D721Med (cell line): ENCODE measurements at places on chromosomes 6 and 20.

DNA sequence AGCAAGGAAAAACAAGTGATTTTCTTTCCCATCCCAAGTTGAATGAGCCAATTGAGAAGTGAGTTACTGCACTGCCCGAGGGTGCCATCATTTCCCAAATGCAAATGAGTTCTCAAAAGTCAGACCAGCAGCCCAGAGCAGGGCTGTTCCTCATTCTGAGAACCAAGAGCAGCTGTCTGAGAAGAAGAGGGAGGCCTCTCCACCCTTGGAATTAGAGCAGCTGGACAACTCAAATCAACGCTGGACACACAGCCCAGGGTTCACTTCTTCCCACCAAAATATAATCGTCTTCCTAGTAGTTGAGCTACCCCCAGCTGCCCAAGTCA lies 4.6 kb upstream of the PREX1 start:
- no peak for DNase-seq

DNA sequence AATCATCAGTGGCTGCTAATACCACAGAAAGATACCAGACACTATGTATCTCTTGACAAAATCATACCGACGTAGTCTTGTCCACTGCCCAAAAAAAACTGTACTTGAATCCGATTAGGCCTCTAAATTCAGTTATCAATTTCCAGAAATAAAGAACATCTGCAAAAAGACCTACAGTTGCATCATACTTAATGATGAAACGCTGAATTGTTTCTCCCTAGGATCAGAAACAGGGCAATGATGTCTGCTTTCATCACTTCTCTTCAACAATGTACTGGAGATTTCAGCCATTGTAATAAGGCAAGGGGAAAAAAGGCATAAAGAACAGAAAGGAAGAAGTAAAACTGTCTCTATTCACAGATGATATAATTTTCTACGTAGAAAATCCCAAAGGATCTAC lies 152.0 kb downstream of the TASP1 start:
- DNase-seq = no peak

DNA sequence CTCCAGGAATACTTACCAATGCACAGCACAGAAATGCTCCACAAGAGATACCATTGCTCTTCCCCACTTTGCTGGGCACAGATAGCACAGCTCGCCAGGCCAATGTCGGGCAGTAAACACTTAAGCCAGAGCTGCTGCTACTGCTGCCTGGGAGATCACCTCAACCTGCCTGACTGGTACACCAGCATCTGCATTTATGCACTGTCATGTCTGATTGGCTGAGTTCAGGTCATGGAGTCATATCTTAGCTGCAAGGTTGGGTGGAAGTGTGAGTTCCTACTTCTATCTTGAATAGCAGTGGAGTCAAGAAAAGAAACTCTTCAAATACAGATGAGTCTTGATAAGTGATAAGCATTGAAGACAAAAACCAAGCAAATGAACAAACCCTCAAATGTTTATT lies 10.9 kb upstream of the ADGRF4 start:
- DNase-seq = no peak

GRCh38 chr6:118356686-118357085 lies 191.4 kb upstream of the PLN start:
- DNase-seq = no peak

GRCh38 chr6:73980096-73980495 lies 284.1 kb downstream of the CD109 start:
- DNase-seq = no peak

GRCh38 chr6:107870381-107870780 lies 46.3 kb upstream of the SCML4 start:
- no peak for DNase-seq

- DNase-seq = no peak
These were observed 32.2 kb downstream of the MRAP2 start for GRCh38 chr6:84065693-84066290.

DNA sequence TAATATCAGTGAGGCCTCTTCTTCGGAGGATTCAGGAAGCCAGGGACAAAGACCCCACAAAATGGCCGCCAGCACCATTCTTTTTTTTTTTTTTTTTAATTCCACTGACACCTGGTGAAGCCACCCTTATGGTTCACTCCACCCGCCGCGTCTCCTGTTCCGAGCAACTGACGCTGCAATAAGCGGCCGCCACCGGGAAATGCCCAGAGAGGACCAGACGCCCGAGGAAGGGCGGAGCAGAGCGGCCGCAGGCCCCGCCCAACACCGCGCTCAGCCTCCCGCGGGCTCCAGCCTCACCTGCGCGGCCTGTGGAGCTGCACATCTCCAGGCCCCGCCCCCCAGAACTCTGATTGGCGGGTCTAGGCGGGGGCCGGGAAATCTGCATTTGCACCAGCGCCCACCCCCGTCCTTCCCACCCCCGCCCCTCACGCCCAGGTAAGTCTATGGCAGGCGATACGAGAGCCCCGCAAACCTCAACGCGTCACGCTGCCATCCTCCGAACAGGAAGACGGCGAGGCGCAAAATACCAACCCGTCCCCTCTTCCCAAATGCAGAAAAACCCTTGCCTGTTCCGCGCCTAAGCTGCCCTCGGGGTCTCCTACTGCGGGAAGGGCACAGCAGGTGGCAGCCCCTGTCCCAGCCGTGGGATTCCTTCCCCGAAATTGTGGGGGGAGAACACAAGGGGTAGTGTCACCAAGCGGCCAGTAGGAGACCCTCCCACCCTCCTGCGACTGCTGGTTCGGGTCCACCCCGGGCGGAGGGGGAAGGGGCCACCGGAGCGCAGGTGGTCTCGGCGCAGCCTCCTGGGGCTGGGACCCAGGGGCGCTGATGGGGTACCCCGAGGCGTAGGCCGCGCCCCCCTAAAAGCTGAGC lies 960 bp downstream of the ATP9A start:
- DNase-seq = peak; percentile 63

DNA sequence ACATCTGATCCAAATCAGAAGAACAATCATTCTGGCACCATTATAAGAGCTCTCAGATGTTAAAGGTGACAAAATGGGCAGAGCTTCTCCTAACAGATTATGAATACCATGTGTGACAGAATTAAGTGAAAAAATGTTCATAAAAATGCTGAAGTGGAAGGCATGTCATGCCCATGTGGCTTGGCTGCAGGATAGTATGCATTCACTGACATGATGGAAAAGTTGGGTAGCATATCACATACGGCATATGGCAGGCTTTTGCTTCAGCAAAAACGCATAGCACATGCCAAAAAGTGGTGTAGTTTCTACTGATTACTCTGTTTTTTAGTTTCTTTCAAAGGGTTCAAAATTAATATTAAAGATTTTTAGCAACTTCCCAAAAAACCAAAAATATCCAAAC lies 731.5 kb upstream of the EPHA7 start:
- no peak for DNase-seq

DNA sequence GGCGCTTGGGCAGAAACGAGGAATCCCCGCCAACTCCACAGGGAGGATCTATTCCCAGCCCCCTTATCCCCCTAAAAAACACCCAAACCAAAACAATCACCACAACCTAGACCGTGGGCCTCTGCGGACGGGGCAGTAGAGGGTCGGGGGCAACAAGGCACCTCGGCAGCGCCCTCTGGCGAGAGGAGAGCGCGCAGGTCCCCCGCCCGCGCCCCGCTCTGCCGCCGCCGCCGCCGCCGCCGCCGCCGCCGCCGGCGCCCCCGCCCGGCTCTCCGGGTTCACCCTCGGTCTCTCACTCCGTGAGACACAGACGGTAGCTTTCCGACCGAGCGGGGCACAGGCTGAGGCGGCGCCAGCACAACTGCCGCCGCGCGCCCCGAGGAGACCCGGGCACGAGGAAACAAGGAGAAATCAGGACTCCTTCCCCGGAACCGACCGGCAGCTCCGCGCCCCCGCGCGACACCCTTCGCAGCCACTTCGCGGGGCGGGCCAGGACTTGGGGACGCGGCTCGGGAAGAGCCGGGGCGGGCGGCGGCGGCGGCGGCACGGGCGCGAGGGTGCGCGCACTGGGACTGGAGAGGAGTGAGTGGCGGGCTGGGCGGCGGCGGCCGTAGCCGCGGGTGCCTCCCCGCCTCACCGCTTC lies at the start of gene SLC35F1:
TSS of gene SLC35F1 (plus strand) at position 307 of the 643 bp plus-strand sequence.
- no peak for DNase-seq

DNA sequence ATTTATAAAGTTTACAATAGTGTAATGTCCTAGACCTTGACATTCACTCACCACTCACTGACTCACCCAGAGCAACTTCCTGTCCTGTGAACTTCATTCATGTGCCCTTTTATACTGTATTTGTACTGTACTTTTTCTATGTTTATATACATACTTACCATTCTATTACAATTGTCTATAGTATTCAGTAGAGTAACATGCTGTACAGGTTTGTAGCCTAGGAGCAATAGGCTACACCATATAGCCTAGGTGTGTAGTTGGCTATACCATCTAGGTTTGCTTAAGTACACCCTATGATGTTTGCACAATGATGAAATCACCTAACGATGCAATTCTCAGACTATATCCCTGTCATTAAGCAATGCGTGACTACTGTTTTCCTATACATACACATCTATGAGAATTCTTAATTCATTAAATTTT lies 17.5 kb downstream of the EDEM2 start:
- no peak for DNase-seq

DNA sequence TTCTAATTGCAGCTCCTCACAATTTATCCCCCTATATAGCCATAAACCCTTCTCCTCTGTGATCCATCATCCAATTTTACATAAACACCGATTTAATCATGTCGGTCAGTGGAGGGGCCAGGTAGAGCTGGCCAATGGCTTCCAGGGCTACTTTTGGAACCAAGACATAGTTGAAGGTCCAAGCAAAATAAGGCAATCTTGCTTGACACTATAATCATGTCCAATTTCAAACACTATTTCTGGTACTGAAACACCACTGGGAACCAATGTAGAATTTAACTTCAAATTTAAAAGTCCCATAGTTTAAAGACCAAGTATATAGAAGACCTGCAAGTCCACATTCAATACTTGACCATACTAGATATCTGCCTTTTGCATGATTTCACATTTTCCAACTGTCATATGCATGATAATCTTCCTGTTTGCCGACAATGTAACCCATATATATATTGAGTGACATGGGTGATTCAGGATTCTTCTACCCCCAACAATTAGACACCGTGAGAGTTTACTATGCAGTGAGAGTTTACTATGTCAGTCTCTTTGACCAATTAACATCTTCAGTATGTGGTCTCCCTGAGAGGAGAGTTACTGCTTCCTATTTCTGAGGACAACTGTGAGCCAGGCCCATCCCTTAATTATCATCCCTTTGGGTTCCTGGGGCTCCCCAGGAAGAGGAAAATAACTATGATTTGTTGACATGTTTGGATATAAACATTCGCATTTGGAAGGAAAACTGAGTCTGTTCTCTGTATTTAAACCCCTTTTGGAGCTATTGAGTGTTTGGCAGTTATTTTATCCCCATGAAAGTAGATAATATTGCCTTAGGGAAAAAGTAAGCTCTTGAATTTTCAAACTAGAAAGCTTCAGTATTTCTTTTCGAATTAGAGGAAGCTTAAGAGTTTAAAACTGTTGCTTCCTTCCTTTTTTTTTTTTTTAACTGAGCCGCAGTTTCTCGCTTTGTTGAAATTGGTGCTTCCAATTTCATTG lies 31.8 kb downstream of the SAMD3 start:
- no peak for DNase-seq

GRCh38 chr20:33076662-33077372 lies 2.6 kb upstream of the BPIFB4 start:
- DNase-seq = no peak

DNA sequence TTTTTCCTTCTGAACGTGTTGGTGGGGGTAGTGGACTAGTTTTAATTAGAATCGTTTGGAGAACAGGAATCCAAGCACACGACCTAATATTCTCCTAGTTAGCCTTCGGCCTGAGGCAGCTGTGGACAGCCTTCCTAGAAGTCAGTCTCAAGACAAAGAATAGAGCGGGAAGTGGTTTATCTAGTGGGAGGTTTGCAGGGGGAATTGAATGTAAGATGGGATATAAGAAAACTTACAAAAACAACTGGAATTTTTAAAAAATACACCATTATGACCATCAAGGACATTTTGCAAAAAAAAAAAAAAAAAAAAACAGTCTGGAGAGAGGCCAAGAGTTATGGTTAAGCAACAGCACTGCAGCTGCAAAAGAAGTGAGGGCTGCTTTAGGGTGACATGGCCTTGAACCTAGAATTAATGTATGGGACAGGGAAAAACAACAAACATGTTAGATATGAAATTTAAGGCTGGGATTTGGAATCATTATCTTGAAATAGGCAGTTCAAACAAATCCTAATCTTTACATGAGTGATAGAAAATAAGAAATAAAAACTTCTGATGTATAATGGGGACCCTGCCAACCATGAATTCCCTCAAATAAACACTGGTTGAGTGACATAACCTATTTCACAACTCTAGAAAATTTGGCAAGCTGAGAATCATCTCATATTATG lies 40.2 kb downstream of the PLAGL1 start:
- no peak for DNase-seq

- no peak for DNase-seq
These were observed 30.1 kb downstream of the PHF20 start for GRCh38 chr20:35801865-35802264.

GRCh38 chr6:140236732-140237131 lies 862.3 kb upstream of the CITED2 start:
- no peak for DNase-seq

GRCh38 chr6:156352861-156353260 lies 424.3 kb upstream of the ARID1B start:
- DNase-seq = no peak

DNA sequence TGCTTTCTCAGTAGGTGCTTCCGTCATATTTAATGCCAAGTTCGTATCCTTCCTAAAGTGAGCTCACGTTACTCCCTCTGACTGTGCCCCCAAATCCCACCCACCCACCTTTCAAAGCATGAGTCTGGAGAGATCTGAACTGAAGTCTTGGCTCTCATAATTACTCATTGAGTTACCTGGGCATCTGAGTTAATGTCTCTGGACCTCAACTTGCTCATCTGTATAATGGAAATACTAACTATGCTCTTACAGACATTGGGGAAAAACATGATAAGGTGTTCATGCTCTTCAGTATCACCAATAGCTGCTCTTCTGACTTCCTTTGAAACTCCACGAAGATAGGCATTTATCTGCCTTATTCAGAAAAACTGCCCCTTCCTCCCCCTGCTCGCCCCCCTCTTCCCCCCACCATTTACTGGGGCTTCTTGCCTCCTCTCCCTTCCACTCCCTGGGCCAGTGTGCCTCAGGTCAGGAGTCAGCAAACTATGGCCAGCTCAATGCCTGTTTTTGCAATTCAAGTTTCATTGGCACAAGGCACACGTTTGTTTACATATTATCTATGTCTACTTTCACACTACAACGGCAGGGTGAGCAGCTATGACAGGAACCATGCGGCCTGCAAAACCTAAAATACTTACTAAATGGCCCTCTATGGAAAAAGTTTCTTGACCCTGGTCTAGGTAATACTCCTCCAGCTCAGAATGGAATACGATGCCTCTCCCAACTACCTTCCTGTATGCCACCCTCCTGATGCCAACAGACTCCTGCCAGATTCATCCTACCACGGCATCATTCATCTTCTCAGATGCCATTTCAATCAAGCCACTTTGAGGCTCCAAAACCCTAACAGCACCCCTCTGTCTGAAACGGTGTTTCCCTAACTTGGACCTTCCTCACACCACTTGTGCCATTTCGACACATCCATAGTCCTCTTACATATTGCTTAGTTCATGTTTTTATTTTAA lies 138.7 kb downstream of the ZMYND8 start:
- no peak for DNase-seq
